Renal pelvis (tissue), 12 donors: ENCODE measurements at places on chromosomes 12 and 14. TPM values are rescaled to one million over a fixed set of nuclear protein-coding genes. Genes with fewer than 3 reads are reported as not detected.

USP44 gene
- polyA plus RNA-seq = 2.9 TPM

IQSEC3 gene
- polyA plus RNA-seq = 7.5 TPM

RAB3IP gene
- 54.7 TPM for polyA plus RNA-seq

CFAP54 gene
- 4.7 TPM for polyA plus RNA-seq

ARHGEF25 gene
- 33.9 TPM for polyA plus RNA-seq

LRCOL1 gene
- polyA plus RNA-seq = 2.3 TPM

FZD10 gene
- 3.0 TPM for polyA plus RNA-seq

ST8SIA1 gene
- 7.0 TPM for polyA plus RNA-seq

FAM222A gene
- 7.8 TPM for polyA plus RNA-seq

LRP1-AS gene
- polyA plus RNA-seq = not detected

GNB3 gene
- polyA plus RNA-seq = 13.0 TPM

GRCh38 chr14:63692310-63693020, 35.4 kb downstream of the SGPP1 start:
- no peak for DNase-seq

- DNase-seq = no peak
Observed at GRCh38 chr12:38399711-38400206, 83.2 kb downstream of the ALG10B start.

GRCh38 chr14:99575043-99576023, 28.7 kb downstream of the CCDC85C start:
- DNase-seq = no peak

DNA sequence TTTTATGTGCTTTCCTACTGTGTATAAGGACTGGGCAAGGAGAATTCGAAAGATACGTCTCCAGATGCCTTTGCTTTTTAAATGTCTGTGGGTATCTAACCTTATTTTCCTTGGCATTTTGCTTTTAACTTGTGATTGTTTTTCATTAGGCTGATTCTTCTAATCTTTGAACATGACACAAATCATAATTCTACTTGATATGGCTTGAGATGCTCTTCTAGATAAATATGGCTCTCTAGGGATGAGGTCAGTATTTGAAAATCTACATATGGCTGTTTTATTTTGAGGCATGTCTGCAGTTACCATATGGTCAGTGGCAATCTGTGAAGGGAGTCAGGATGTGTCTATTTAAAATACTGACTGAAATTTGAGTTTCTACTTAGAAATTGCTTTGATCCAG, 139.2 kb downstream of the SLC2A13 start:
- DNase-seq = no peak

DNA sequence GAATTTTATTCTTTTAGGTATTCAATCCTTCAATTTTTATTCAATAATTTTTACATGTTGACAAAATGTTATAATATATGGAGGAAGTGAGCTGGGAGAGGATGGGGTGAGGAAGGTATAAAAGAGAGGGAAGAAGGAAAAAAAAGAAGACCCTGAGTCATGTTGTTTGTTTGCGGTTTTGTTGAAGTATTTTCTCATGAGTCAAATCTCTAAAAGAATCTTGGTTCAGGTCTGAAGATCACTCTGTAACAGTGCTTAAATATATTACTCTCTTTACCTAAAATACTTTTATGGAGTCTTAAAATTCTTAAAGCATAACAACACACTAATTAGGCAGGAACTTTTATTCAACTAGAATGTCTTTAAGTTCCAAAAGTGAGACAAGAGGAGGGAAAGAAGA, 489.6 kb upstream of the GARIN6 start:
- DNase-seq = no peak

DNA sequence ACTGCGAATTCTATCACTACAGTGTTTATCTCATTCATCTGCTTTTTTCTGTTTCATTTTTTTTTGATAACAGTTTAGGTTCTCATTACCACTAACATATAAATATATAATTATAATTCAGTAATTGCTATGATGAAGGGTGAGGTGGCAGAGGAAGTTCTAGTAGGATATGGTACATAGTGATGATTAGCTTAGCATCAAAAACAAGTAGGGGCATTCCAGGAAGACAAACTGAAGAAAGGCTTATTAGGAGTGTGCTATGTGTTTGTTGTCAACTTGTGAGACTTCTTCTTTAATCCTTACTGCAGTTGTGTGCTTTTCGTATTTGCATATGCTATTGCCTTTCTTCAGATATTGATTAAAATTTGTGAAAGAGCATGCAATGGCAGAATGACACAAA, 20.6 kb downstream of the FUT8 start:
- DNase-seq = no peak

GRCh38 chr12:24919346-24920001, 29.4 kb downstream of the BCAT1 start:
- DNase-seq = no peak

DNA sequence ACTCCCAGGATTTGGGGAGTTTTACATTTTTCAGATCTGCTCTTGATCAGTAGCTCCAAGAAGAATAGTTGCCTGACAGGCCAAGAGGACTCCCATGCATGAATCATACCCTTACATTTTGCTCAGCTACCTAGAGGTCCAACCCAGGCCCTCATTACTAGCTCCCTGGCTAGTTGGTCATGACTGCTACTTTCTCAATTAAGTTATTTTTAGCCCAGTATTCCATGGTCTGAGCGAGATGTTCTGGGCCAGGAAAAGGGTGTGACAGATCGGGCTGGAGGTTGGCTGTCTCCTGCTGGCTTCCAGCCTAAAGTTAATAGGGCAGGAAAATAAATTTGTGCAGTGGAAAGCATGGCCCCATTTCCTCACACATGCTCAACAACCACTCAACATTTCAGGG, 379.2 kb downstream of the GRIN2B start:
- DNase-seq = no peak

DNA sequence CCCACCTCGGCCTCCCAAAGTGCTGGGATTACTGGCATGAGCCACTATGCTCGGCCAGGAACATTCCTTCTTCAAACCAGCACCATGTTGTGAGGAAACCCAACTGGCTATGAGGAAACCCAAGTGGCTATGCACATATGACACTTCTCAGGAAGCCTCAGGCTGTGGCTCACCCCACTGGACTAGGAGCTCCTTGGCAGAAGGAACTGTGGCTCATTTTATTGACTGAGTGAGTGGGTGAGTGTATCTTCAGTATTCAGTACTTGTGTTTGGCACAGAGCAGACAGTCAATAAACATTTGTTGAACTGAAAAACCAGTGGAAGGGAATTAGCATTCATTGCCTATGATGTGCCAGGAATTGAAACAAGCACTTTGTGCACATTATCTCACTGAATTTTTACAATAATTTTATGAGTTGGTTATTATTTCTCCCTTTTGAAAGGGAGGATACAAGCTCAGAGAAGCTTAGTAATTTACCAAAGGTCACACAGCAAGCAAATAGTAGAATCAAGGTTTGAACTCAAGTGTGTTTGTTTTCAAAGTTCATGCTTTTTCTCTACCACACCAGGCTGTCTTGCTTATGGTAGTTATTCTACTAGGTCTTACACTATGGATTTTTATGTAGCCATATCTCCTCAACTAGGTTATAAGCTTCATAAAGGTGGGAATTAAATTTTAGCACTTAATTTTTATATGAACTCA, 121.6 kb downstream of the VEZT start:
- no peak for DNase-seq

- DNase-seq = no peak
Observed at GRCh38 chr12:58761308-58761707, 159.0 kb downstream of the LRIG3 start.

- no peak for DNase-seq
Observed at GRCh38 chr12:75658901-75659823, 147.8 kb upstream of the KRR1 start.

GRCh38 chr12:65876898-65877721, 52.8 kb downstream of the HMGA2 start:
- peak; percentile 54 for DNase-seq

GRCh38 chr12:93786656-93787397, 109.7 kb downstream of the CRADD start:
- no peak for DNase-seq

GRCh38 chr14:32469388-32470160, 140.5 kb downstream of the AKAP6 start:
- peak; percentile 54 for DNase-seq

DNA sequence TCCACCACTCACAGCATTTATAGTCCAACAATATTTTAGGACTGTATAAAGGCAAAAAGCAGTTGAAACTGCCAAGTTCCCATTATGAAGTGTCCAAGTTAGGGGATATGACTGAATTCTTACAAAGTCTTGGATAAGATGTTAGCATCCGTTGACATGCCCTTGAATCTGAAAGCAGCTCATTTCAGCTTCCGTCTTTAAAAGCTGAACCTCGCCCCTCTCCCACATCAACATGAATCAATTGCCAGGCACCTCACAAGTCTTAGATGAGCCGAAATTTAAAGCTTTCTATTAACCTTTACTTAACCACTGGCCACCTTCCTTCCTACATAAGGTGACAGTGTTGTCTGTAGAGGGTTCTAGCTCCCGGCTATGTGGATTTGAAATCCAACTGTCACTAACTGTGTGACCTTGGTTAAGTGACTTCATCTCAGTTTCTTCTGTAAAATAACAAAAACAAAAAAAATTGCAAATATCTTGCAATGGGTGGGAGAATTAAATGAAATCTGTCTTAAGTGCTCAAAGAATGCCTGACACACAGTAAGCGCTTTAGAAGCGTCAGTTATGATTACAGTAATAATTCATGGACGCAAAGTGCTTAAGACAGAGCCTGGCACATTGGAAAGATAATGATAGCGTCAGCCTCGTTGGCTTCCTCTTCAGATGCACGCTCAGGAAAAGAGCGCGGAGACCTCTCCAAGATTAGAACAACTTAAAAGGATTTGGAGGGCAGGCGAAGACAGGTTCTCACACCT, 1.2 kb downstream of the PPP1CC start:
- no peak for DNase-seq

DNA sequence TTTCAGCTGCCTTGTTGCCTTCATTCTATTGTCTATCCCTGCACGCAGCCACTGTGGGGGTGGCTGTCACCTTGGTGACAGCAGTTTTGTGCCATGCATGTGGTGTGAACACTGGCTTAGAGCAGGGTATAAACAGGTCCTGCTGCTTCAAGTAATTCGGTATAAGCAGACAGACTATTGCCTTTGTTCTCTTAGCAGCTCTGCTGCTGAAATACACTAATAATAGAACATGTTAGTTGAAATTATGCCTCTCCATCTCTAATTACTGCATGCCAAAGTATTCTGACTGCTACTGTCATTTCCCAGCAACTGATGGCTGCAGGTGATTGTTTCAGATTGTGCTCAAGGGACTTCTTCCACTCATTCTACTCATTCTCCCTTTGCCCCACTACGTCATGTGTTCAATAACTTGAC, 34.6 kb downstream of the PTPRO start:
- no peak for DNase-seq

- no peak for DNase-seq
Observed at GRCh38 chr12:118625050-118625675, 248.8 kb downstream of the SUDS3 start.

DNA sequence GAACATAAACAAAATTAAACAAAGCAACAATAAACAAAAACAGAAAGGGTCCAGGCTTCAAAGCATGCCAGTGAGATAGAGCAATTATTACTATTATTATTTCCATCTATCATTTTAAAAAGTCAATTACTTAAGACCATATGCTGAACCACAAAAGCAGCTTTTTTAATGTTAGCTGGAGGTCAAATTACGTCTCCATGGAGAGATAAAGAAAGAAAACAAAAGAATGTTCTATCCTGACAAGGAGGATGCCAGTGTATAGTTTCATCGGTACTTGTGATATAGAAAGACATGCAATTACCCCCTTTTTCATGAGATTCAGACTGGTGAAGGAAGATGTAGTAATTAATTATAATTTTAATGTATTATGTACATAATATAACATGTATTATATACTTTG, 81.6 kb upstream of the DCN start:
- no peak for DNase-seq

- DNase-seq = no peak
Observed at GRCh38 chr12:62533755-62534107, 67.1 kb downstream of the MON2 start.

DNA sequence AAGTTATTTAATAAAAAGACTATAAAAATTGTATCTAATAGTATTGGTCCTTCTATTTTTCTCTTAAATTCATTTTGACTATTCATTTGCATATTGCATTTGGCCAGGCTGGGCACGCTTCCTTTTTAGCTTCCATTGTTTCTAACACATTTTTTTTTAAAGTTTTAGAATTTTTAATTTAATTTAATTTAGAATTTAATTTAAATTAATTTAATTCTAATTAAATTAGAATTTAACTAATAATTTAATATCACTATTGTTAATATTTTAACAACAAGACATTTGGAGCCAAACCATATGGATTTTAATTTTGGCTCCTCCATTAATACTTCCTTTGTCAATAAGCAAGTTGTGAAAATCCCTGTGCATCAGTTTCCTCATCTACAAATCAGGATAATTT, 856.9 kb upstream of the SEL1L start:
- no peak for DNase-seq

GRCh38 chr12:65840793-65841670, 16.7 kb downstream of the HMGA2 start:
- no peak for DNase-seq

DNA sequence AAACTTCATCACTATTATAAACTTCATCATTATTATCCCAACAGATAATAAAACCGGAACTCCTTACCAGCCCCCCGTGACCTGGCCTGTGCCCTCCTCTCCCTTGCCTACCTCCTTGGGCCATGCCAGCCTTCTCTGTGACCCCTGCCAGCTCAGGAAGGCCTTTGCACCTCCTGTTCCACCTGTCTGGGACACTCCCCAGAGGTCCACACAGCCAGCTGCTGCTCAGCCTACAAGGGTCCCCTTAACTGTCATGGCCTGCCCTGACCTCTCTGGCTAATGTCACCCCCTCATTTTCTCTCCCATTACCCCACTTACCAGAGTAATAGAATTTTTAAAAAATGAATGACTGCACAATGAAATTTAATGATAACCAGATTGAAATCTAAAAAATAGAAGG, 121.0 kb downstream of the NCOR2 start:
- no peak for DNase-seq

DNA sequence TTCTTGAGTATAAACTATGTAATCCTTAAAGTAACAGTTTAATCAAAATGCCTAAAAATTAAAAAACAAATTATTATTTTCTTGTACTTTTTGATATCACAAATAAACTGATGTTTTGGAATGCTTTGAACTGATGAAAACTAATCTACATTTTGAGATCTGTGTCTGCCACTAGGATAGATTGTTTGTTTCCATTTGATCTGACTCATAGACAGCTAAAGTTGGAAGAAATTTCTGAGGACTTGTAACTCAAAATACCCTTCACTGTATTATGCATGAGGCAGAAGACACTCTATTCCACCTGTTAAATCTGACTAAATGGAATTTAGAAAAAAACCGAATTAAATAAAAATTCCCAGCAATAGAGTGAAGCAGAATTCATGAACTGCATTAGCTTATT, 1400.0 kb upstream of the FLRT2 start:
- no peak for DNase-seq

GRCh38 chr12:19624491-19624890, 185.2 kb downstream of the AEBP2 start:
- no peak for DNase-seq

DNA sequence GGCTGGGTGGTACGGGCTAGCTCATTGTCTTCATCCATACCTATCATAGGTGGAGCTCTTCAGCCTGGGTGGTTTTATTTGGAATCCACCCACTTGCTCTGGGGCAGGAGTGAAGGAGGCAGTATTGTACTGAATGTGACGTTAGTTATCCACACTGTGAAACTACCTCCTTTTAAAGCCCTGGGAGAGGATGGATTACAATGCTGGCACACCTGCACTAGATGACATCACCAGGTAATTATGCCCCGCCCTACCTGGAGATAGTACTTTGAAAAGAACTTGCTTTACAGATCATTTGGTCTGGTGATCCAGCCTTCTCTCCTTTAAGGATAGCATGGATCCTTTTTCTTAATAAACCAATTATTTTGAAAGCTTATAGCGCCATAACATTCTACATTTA, 78.0 kb downstream of the B4GALNT3 start:
- DNase-seq = no peak

- no peak for DNase-seq
Observed at GRCh38 chr14:100545359-100545758, 41.9 kb downstream of the BEGAIN start.
